ENCODE measurements at places on chromosomes 11 and 22.
A peak's percentile ranks its signal among the peaks of the same experiment; 100 is the strongest.

- DNase-seq = no peak
Measured at GRCh38 chr11:36077368-36077767, 133.5 kb downstream of the LDLRAD3 start.

GRCh38 chr22:43848366-43849171, 13.7 kb downstream of the SULT4A1 start:
- DNase-seq = peak; percentile 34

DNA sequence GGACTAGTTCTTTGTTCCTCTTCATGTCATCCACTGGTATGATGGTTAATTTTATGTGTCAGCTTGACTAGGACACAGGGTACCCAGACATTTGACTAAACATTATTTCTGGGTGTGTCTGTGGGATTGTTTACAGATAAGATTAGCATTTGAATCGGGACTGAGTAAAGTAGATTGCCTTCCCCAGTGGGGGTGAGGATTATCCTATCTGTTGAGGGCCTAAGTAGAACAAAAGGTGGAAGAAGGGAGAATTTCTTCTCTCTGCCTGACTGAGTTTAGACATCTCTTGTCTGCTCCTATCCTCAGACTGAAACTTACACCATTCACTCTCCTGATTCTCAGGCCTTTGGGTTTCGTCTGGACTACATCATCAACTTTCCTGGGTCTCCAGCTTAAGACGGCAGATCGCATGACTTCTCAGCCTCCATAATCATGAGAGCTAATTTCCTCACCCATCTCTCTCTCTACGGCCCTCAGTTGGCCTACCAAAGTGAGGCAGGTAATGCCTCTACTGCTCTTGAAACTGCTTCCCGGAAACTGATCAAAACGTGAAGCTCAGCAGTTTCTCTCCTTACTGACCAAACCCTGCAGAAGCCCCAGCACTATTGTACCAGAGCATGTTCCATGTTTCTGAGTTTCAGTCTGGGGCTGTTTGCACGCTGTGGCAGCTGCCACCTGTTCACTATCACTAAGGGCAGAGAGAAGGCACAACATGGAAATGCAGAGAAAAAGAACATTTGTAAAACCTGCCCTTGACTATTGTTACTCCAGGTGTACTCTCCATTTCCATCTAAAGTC, 95.4 kb downstream of the NXPE2 start:
- no peak for DNase-seq

DNA sequence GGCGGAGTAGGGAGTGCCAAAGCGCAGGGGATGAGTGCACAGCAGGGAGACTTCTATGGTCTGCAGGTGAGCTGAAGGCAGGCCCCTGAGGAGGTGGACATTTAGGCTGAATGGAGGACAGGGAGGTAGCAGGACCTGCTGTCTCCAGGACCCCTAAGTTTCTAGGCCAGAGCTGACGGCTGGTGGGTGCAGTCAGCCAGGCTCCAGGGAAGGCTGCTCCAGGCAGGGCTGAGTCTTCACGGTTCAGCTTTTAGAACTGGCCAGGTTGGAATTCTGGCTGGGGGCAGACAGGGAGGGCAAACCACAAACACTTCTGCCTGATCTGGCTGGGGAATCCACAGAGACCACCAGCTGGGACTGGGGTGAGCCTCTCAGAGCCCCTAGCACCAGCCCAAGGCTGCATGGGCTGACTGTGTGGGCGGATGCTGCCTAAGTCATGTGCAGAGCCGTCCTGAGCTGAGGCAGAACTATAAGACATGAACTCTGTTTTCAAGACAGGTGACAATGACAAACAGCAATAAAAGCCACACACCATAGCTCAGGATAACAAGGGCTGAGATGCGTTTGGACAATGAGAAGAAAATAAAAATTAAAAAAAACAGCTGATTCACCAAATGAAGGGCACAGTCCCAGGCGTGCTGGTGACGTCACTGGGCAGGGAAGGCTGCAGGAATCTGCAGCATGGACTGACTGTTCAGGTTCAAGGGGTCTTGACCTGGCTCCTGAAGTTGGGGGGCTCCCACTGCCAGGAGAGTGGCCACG, 10.4 kb upstream of the MALAT1 start:
- no peak for DNase-seq

- no peak for DNase-seq
Measured at GRCh38 chr22:25668437-25668836, 73.6 kb upstream of the MYO18B start.

GRCh38 chr11:11996321-11997048, 11.9 kb downstream of the DKK3 start:
- no peak for DNase-seq

DNA sequence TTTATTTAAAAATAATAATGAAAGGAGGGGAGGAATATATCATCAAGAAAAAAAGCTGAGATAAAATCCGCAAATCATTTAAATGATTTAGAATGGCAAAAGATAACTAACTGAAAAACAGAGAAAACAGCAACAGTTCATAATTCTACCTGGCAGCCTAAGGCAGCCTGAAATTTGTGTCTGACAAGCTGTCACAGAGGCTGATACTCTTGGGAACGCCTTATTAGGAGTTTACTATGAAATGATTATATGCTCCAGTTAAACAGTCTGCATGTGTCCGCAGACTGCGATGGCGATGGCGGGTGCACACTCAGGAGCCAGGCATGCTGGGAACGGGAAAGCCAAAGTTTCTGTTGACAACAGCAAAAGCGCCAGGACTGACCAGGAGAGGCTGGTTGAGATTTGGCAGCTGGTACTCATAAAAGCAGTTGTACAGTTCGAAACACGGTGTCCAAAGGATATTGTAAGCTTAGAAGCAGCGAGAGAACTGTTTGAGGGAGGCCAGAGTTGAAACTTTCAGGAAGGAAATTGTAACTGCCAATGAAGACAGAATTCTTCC, 172.9 kb upstream of the MPPED2 start:
- no peak for DNase-seq

GRCh38 chr11:80188076-80188627, 747.3 kb upstream of the TENM4 start:
- no peak for DNase-seq

GRCh38 chr11:123443851-123444623, 14.0 kb downstream of the GRAMD1B start:
- no peak for DNase-seq

- DNase-seq = no peak
Measured at GRCh38 chr22:29901354-29901753, 18.4 kb downstream of the MTMR3 start.

DNA sequence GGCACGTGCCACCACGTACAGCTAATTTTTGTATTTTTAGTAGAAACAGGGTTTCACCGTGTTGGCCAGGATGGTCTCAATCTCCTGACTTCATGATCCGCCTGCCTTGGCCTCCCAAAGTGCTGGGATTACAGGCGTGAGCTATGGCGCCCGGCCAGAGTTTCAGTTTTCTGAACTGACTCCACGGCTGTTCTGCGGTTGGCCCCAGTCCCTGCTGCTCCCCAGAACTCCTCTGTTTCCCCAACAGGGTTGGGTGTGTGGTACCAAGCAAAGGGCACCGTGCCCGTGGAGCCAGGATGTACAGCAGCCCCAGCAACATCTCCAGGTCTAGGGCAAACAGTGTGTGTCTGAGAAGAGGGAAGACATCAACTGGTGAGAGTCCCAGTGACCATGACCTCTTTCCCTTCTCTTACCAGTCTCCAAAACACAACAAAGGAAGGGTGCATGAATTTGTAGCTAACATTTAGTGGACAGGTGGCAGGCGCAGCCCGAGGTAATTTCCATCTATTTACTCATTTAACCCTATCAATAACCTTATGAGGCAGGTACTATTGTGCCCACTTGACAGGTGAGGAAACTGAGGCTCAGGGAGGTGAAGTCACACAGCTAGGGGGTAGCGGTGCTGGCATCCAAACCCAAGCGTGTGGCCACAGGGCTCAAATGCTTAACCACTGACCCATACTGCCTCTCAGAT, 57.0 kb upstream of the RBFOX2 start:
- DNase-seq = no peak

DNA sequence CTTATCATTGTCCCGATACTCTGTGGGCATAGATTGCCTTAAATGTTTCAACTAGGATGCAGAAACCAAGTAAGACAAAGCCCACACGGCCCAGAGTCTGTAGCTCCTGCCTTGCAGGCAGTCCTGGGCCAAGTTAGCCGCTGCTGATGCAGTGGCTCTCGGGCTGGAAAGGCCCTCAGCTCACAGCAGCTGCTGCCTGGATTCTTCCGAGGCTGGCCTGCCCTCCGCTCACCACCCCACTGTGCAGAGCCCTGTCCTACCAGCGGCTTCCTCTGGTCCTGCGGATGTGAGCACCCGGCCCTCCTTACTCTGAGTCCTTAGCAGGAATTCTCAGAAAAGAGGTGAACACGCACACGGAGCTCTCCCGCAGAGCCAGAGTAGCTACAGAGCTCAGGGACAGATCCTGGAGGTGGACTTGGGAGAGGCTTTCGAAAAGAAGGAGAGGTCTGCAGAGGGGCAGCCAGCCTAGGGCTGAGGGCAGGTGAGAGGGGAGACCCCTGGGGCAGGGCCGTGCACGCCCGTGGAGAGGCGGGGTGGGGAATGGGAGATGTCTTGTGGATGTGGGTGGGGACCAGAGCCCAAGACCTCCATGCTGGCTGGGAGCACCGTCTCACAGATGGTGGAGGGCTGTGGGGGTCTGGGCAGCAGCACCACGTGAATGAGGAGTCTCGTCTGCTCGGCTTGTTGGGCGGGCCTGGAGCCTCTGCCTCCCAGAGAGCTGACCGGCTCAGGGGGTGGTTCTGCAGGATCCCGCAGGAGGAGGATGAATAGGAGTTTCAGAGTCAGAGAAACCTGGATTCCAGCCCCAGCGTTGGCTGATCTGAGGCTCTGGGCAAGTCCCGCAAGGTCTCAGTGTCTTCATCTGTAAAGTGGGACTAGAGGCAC, 117.4 kb upstream of the B3GAT1 start:
- no peak for DNase-seq

- no peak for DNase-seq
Measured at GRCh38 chr22:44047891-44048301, 23.8 kb downstream of the PARVB start.

GRCh38 chr22:17785185-17786184, 11.2 kb upstream of the BID start:
- peak; percentile 81 for DNase-seq

DNA sequence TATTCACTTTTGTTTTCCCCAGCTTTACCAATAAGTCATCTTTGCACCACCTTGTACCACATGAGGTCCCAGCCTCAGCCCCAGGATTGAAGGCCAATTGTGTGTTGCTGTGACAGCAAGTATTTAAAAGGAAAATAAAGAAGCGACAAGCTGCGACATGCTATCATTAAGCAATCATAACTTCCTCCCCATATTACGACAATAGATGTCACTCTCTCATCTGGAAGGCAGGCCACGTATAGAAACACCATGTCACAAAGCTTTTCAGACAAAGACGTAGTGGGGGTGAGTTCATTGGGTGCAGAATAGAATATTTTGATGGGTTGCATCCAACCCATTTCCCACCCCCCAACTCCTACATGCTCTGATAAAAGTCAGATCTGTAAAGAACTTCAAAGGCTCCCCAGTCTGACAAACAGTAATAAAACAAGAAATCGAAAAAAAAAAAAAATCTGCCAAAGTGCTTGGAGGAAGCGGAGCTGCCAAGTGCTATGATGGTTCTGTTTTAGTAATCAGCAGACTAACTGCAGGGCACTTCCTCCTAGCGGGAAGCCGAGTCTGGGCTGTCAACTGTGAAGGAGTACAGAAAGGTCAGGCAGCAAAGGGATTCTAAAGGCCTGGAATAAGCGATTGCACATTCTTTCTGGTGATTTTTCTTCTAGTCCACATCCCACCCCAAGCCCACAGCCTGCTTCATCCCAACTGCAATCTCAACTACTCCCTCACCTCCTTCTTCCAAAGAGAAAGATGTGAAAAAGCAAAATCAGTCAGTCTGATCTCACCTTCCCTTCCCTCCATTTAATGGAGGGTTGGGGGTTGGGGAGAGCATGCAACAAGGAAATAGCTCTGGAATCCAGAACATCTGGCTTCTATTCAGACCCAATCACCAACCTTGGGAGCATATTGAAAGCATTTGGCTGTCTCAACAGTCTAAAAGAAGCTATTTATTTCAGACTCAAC, 131.4 kb upstream of the UBASH3B start:
- DNase-seq = no peak

DNA sequence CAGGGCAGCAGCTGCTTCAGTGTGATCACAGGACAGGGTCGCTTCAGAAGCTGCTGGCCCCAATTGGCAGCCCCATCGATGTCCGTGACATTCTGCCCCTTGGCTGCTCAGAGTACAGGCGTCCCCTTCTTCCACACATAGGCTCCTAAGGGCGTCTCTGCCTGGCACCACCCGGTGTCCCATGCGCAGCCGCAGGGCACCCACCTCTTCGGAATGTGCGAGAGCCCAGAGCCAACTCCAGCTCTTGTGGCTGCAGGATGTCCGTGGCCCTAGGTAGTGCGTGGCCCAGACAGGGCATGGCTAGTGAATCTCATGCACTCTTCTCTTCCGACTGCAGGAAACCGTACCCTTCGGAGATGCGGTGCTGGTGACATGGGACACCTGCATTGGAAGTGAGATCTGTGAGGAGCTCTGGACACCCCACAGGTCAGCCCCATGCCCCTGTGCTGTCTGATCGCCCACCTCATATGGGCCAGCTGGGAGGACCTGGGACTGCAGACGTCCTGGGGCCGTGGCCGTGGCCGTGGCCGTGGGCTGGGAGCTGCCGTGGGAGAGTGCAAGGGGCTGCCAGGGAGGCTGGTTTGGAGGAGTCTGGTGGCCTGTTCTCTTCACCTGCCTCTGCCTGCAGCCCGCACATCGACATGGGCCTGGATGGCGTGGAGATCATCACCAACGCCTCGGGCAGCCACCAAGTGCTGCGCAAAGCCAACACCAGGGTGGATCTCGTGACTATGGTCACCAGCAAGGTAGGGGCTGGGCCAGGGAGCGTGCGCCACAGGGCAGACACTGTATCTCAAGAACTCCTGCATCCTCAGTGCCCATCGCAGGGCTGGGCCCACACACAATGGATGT, 20.2 kb downstream of the NADSYN1 start:
- DNase-seq = no peak

DNA sequence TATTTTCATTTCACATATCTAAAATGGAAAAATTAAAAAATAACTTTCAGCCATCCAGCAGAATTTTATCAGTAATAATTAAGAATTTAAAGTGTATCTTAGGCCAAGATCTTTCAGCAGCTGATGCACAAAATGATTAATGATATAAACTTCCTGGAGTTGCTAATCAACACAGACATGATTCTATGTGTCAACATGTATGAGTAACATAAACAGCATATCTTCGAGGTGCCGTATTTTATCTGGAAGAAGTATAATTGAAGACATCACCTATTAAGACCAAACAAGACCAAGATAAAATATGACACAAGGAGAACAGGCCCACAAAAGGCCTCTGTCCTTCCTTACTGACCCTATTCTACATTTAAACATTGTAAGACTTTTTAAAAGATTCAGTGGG, 45.2 kb downstream of the SLC5A12 start:
- no peak for DNase-seq

GRCh38 chr22:38523029-38523428, 16.9 kb upstream of the DDX17 start:
- no peak for DNase-seq

Measured in SK-MEL-5 (cell line).